ENCODE measurements at places on chromosomes 2 and 18.

DNA sequence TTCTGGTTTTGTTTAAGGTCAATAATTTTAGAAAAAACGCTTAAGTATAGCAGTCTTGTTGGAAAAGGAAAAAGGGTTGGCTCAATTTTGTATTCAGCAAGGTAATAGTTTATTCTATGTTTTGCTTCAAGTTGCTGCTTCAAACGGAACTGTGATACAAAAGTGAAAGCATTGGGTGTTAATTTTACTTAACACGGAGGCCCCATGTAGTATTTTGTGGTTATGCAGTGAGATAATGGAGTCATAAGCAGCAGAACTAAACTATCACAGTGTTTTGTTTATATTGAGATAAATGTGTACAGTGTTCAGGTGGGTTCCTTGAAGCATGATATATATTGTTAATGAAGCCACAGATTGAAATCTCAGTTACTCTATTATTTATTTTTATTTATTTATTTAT lies 67.0 kb upstream of the LYPD6B start:
- DNase-seq, result no peak

GRCh38 chr2:85861650-85862049 lies 27.1 kb downstream of the ST3GAL5 start:
- DNase-seq, result no peak

GRCh38 chr2:221488136-221488807 lies 83.8 kb downstream of the EPHA4 start:
- no peak for DNase-seq

- DNase-seq, result no peak
These were observed 151.5 kb upstream of the COPS8 start for GRCh38 chr2:236934166-236934565.

DNA sequence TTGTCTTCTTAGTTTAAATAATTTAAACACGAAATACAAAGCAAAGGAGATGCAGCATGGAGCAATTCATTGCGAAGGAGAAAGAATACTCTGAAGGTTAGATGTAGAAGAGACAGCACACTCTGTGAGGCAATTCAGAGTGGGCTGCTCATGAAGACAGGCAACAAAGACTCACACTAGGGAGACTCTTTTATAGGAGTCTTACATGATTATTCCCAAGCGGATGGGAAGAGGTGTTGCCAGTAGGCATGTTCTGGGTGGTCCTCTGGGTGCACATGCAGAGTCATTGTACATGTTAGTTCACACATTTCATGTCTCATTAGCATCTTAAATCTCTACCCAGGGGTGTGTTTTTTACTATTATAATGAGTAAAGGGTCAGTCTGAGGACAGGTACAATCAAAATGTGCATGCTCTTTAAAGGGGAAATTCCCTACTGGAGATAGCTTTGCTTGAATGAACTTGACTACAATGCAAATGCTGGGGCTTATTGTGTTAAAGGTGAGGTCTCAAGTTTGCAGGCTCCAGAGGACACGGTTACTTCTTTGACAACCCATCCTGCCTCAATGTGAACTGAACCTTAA lies 275.5 kb downstream of the CDH19 start:
- DNase-seq, result no peak
